Daoy (cell line): ENCODE measurements at places on chromosomes 7 and 10.
A peak's percentile ranks its signal among the peaks of the same experiment; 100 is the strongest.

- DNase-seq, result peak; percentile 62
Observed at GRCh38 chr10:71812016-71812912, 38.8 kb downstream of the PSAP start.

- no peak for DNase-seq
Observed at GRCh38 chr7:51327287-51327717, 10.7 kb upstream of the COBL start.

DNA sequence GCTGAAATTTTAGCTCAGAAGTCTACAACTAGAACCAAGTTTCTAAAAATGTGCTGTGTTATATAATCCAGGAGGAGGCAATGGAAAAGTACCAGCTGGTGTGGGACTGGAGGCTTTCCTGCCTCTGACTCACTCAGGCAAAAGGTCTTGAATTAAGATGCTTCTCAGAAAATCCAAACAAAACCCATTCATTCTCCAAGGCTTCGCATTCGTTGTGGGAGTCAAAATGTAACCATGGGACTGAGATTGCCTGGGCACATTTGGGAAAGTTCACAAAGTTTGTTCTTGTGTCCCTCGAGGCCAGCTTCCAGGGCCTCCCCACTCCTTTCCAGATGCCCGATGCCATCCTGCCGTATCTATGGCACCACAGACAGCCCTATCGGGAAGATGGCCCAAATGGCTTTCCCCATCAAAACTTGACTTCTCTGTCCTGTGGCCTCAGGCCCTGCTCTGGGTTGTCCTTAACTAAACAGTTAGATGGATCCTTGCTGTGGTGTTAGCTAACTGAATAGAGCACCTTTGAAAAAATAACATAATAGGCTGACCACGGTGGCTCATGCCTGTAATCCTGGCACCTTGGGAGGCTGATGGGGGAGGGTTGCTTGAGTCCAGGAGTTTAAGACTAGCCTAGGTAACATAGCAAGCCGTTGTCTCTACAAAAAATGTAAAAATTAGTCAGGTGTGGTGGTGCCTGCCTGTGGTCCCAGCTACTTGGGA is 180.5 kb downstream of the PFKFB3 start:
- peak; percentile 29 for DNase-seq

DNA sequence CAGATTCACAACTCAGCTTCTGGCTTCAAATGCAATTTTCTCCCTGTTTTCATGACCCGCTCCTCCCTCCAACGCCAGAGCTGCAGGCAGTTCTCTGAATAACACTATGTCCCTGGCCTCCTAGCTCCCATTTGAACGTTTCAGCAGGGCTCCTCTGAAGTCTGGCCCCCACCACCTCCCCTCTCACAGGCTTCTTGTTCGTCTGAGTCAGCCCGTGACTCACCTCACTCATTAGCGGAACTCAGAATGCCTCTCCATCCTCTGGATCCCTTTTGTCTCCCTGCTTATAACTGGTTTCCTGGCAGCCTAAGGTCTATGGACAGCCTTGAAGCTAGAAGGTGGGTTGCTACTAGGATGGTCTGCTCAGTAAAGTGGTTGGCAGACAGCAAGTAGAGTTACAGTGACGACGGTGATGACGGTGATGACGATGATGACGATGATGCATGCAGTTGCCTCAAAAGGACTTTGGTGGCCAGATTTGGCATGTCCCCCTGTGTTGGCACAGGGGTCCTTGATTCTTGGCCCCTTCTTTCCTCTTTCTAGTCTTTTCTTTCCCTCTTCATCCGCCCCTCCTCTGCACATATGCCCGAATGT is 83.3 kb upstream of the MKLN1 start:
- peak; percentile 98 for DNase-seq

DNA sequence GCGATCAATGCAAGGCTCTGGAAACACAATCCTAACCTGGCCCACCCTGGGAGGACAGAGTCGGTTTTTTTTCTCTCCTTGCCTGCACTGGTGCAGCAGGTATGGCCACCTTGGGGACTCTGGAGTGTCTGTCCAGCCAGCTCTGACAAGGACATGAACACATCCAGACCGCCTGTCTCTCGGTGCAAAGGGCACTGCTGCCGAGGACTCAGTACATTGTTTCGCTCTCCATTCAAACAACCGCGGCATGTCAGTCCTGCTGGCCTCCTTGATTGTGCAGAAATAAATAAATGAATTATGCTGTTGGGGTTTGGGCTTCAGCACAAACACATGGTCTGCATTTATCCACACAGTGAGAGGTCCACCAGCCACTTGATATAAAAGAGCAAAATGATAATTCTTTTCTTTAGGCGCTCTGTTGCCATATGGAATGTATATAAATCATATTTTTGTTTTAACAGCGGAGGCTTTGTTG is 565.2 kb downstream of the KCNMA1 start:
- no peak for DNase-seq

GRCh38 chr7:107711301-107711700 is 32.6 kb upstream of the CBLL1 start:
- no peak for DNase-seq

- DNase-seq, result no peak
Observed at GRCh38 chr7:1494447-1494846, 9.7 kb downstream of the INTS1 start.

- DNase-seq, result no peak
Observed at GRCh38 chr10:642186-642890, 47.1 kb downstream of the DIP2C start.

- peak; percentile 40 for DNase-seq
Observed at GRCh38 chr7:98165827-98166667, 45.2 kb upstream of the BHLHA15 start.

GRCh38 chr10:75450644-75451640 is 19.5 kb downstream of the LRMDA start:
- no peak for DNase-seq

GRCh38 chr10:114852197-114852596 is 30.6 kb downstream of the FHIP2A start:
- DNase-seq, result no peak

DNA sequence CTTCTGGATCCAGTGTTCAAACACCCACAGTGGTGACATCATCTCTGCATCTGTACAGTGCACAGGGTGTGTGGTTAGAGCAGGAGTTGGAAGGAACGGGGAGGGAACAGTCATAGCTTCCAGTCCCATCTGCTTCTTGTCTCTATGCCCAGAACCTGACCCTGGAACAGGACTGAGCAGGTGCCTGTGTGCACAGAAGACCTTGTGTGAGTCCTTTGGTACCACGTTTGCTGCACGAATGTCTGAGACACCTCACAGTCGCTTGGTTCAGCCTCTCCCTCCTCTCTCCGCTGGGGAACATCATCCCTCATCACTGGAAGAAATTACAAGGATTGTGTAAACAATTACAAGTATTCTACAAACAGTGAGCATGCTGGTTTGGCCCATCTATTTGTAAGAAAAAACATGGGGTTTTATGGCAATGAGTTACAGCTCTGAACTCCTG is 243.0 kb upstream of the KLF6 start:
- DNase-seq, result no peak

DNA sequence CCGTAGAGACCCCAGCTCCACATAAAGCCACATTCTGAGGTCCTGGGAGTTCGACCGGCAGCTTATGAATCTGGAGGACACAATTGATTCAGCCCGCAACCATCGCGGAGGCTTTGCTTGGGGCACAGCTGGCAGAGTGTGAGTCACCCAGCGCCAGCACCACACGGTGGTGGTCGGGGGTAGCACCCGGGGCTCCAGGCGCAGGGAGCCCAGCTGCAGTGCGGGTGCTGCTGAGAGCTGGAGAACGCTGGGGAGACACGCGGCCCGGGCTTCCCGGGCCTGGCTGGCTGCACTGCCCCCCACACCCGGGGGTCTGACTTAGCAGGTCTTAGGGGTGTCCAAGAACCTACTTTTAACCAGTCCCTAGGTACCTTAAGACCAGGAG is 87.9 kb downstream of the PAXIP1 start:
- peak; percentile 41 for DNase-seq

DNA sequence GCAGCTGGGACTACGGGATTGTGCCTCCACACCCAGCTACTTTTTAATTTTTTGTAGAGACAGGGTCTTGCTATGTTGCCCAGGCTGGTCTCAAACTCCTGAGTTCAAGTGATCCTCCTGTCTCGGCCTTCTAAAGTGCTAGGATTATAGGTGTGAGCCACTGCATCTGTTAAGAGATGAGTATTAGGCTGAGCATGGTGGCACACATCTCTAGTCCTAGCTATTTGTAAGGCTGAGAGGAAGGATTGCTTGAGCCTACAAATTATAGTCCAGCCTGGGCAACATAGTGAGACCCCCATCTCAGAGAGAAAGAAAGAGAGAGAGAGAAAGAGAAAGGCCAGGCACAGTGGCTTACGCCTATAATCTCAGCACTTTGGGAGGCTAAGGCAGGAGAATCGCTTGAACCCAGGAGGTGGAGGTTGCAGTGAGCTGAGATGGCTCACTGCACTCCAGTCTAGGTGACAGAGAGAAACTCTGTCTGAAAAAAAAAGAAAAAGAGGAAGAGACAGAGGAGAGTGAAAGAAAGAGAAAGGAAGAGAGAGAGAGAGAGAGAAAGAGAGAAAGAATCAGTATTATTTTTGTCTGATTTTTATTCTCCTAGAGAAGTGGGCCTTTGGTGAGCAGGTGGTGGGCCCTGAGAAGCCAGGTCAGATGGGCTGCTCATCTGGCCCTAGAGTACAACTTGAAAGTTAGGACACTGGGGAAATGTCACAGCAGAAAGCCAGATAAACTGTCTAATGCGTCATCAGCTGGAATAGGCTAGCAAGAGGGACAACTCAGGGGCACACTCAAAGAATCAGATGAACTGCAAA is 58.2 kb upstream of the ZRANB1 start:
- DNase-seq, result no peak

GRCh38 chr10:94279835-94280709 is 82.7 kb downstream of the NOC3L start:
- peak; percentile 48 for DNase-seq

DNA sequence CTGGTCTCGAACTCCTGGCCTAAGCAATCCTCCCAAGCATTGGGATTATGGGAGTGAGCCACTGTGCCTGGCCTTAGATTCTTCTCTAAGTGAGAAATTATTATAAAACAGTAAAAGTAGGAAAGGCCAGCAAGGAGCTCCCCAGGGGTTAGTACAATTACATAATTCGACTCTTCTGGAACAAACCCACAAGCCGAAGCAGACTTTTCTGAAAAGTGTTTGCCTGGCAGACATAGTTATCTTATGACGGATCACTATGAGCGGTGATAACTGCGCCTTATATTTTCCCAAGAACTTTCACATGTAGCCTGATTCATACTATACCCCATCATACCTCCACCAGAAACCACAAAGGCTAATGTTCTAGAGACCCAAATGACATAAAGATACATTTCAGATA is 30.2 kb upstream of the SH3PXD2A start:
- no peak for DNase-seq

DNA sequence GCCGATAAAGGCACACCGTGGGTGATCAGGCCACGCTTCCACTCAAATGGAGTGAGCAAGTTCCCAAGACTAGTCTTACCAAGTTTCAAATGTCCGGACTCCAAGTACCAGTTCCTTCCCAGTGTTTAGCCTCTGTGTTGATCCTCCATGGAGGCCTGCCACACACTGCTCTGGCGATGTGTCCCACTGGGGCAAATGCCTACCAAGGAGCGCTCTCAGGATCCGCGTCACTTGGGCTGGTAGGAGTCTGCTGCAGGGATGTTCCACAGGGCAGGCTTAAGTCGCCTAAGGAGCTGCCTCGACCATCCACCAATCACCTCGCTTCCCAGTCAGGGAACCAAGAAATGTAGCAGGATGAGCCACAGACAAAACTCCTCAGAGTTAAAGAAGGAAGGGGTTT is 17.4 kb upstream of the MRLN start:
- no peak for DNase-seq

DNA sequence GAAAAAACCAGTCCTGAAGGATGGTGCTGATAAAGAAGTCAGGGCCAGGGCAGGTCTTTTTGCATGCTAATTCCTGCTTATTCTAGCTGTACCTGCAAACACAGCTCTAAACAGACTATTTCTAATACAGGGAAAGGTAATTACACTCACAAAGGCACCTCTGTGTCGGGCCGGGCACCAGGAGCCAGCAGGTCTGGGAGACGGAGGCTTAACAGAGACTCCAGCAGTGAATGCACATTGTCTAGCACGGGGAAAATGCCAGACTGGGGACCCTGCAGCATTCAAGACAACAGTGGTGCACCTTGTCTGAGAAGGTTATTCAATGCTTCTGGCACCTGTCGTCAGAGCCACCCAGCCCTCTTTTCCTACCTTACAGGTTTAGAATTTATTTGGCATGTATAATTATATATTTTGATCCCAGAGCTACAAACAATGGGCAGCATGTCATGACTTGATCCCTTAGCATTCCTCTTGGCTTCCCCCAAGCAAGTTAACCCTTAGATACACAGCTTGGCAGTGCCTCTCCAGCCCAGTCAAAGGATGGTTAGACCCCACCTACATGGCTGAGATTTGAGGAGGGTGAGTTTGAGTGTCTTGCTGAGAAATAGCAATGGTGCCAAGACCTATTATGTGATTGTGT is 185.2 kb downstream of the SLC25A13 start:
- no peak for DNase-seq

GRCh38 chr7:47485640-47486435 is 96.1 kb downstream of the TNS3 start:
- DNase-seq, result no peak

DNA sequence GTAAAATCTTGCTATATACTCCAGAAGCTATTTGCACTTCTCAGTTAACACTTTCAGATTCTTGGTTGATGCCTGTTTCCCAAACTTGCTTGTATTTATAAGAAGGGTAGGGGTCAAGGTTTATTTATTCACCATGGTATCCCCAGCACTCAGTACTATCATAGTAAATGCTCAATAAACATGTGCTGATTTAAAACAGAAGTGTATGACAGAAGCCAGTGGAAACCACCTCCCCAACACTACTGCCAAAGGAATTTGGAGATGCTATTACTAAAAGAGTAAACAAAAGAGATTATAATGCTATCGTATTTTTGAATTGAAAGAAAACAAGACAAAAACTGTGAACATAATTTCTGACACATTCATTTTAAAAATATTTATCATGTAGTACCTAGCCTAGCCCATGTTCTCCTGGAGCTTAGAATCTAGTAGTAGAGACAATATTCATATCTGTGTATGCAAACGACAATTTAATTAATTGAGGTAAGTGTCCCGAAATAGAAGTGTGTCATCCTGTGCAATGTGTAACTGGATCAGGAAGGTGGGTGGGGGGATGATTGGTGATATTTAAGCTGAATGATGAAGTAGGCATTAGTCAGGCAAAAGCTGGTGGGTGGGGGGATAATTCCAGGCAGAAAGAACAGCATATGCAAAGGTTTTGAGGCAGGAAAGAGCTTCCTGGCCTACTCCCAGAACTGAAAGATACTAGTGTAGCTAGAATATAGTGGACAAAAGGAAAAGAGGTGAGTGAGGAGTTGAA is 77.5 kb downstream of the HGF start:
- peak; percentile 55 for DNase-seq

DNA sequence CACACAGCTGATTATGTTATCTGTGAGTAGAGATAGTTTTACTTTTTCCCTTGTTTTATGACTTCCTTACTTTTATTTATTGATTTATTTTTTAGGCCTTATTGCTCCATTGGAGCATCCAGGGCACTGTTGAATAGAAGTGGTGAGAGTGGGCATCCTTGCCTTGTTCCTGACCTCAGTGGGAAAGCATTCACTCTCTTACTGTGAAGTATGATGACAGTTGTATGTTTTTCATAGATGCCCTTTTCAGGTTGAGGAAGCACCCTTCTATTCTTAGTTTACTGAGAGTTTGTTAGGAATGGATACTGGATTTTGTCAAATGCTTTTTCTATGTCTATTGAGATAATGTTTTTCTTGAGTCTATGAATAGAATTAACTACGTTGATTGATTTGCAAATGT is 88.6 kb downstream of the XRCC2 start:
- DNase-seq, result no peak

- DNase-seq, result no peak
Observed at GRCh38 chr10:78604286-78604685, 464.5 kb upstream of the ZMIZ1 start.
